Activated CD4-positive, alpha-beta T cell treated with anti-CD3 and anti-CD28 coated beads for 36 hours (primary cell): ENCODE measurements at places on chromosomes 2 and 18. TPM values are rescaled to one million over a fixed set of nuclear protein-coding genes. Genes with fewer than 3 reads are reported as not detected.

DNA sequence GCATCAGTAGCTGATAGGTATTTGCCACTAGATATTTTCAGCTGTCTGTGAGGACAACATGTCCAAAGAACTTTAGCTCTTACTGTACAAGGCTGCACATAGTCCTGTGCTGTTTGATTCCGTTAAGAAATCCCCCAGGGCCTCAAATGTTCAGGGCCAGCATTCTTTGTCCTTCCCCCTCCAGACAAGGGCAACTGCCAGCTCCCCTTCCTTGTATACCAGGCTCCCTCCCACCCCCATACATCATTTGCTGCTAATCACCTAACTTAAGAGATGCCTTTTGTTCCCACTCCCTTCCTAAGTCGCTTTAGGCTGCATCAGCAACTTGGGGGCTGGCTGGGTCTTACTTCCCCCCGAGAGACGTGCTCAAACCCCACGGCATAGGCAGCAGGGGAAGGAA lies 138.7 kb downstream of the CDH20 start:
- H3K27ac ChIP-seq: no peak overlapping the region
- H3K4me3 ChIP-seq: no peak overlapping the region
- H3K36me3 ChIP-seq: no peaks in the 10 kb centered on the region
- no peaks in the 10 kb centered on the region for H3K4me1 ChIP-seq

DNA sequence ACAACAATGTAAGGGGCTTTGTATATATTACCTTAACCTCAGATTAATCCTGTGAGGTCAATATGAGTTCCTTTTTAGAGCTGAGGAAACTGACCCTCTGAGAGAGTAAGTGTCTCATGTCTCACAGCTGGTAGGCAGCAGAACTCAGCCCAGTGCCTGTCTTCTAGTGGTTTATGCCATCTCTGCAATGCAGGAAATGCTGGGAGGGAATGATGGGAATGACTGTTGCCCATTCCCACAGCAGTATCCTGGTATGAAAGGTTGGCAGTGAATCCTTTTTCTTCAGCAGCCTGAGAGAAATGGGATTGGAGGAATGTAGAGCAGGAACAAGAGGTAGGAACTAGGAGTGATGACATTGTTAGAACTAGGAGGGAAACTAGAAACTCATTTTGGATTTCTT lies 6.0 kb downstream of the MRPL30 start:
- peaks cover 29% of the 10 kb centered on the region for H3K36me3 ChIP-seq
- H3K4me1 ChIP-seq: peaks cover 32% of the 10 kb centered on the region
- H3K27ac ChIP-seq: no peak overlapping the region

DNA sequence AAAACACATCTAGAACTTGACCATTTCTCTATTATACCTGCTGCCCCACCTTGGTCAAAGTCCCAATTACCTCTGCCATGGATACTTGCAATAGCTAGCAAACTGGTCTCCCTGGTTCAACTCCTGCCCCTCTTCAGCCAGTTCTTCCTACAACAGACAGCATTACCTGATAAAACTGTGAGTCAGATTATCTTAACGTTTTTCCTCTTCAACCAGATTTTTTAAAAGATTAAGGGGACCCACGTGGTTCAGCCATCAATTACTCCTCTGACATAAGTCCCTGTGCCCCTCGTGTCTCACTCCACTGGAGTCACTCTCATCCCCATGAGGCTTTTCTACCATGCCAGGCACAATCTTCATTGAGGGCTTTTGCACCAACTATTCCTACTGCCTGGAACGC lies 5.3 kb upstream of the ARHGAP15 start:
- no peak overlapping the region for H3K27ac ChIP-seq
- no peaks in the 10 kb centered on the region for H3K36me3 ChIP-seq
- no peaks in the 10 kb centered on the region for H3K27me3 ChIP-seq
- H3K4me3 ChIP-seq: no peak overlapping the region
- no peak for DNase-seq

- H3K4me3 ChIP-seq: no peak overlapping the region
- no peak for DNase-seq
- no peaks in the 10 kb centered on the region for H3K36me3 ChIP-seq
- H3K27me3 ChIP-seq: no peaks in the 10 kb centered on the region
- H3K27ac ChIP-seq: no peak overlapping the region
These were observed 688.4 kb upstream of the PIK3C3 start for GRCh38 chr18:41266616-41267015.

DNA sequence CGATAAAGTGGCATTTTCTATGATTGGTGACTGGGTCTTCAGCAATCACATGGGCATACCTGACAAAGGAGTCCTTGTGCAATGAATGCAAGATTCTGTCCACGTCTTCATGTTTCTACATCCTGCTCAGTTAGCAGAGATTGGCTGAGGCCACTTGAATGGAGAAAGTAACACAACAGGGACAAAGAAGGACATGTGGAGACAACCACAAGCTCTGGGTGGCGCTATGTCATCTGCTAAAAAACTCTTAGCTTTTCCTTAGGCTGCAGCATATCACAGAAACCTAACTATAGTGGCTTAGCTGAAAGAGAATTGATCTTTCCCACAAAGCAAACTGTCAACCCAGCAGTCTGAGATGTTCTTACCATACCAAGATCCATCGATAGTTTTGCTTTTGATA lies 1109.7 kb downstream of the SOCS6 start:
- no peaks in the 10 kb centered on the region for H3K4me1 ChIP-seq
- DNase-seq: peak; percentile 14
- no peak overlapping the region for H3K27ac ChIP-seq
- no peaks in the 10 kb centered on the region for H3K27me3 ChIP-seq
- no peak overlapping the region for H3K4me3 ChIP-seq
- H3K36me3 ChIP-seq: no peaks in the 10 kb centered on the region

GRCh38 chr2:84816426-84817026 lies 64.4 kb downstream of the TRABD2A start:
- peak overlapping the region; percentile 20 for H3K4me3 ChIP-seq
- H3K4me1 ChIP-seq: peaks cover 54% of the 10 kb centered on the region
- no peaks in the 10 kb centered on the region for H3K27me3 ChIP-seq
- H3K27ac ChIP-seq: peak overlapping the region; percentile 63
- peaks cover 7% of the 10 kb centered on the region for H3K36me3 ChIP-seq

- H3K4me1 ChIP-seq: peaks cover 11% of the 10 kb centered on the region
- no peaks in the 10 kb centered on the region for H3K36me3 ChIP-seq
- peaks cover 15% of the 10 kb centered on the region for H3K27me3 ChIP-seq
- DNase-seq: no peak
- no peak overlapping the region for H3K27ac ChIP-seq
These were observed 104.5 kb downstream of the TWIST2 start for GRCh38 chr2:238952261-238952919.

- peak overlapping the region; percentile 43 for H3K27ac ChIP-seq
- DNase-seq: peak; percentile 79
- H3K4me1 ChIP-seq: peaks cover 44% of the 10 kb centered on the region
- no peaks in the 10 kb centered on the region for H3K36me3 ChIP-seq
- no peaks in the 10 kb centered on the region for H3K27me3 ChIP-seq
These were observed 4.7 kb upstream of the HPCAL1 start for GRCh38 chr2:10297959-10298531.

SPTBN1 gene
- total RNA-seq: 86.8 TPM

CXXC1 gene
- total RNA-seq: 80.0 TPM

MOGAT1 gene
- total RNA-seq: not detected

- H3K27ac ChIP-seq: no peak overlapping the region
- DNase-seq: no peak
- no peaks in the 10 kb centered on the region for H3K4me1 ChIP-seq
- peaks cover 4% of the 10 kb centered on the region for H3K27me3 ChIP-seq
These were observed 77.8 kb downstream of the RDH14 start for GRCh38 chr2:18482666-18483065.

LNPK gene
- total RNA-seq: 27.3 TPM

DNA sequence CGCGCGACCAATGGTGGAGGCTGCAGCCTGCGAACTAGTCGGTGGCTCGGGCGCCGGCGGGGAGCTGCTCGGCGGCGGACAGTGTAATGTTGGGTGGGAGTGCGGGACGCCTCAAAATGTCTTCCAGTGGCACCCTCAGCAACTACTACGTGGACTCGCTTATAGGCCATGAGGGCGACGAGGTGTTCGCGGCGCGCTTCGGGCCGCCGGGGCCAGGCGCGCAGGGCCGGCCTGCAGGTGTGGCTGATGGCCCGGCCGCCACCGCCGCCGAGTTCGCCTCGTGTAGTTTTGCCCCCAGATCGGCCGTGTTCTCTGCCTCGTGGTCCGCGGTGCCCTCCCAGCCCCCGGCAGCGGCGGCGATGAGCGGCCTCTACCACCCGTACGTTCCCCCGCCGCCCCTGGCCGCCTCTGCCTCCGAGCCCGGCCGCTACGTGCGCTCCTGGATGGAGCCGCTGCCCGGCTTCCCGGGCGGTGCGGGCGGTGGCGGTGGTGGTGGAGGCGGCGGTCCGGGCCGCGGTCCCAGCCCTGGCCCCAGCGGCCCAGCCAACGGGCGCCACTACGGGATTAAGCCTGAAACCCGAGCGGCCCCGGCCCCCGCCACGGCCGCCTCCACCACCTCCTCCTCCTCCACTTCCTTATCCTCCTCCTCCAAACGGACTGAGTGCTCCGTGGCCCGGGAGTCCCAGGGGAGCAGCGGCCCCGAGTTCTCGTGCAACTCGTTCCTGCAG lies at the start of gene HOXD9:
Gene HOXD9, plus strand, starts transcription at position 37 of the 728 bp plus-strand sequence. Its CDS starts 50 bp downstream, at position 87.
- peak within 1 kb of the TSS; percentile 52 for H3K4me3 ChIP-seq
- peak; percentile 64 for DNase-seq
- no peak within 1 kb of the TSS for H3K27ac ChIP-seq
- peaks cover 72% of the 10 kb centered on the region for H3K27me3 ChIP-seq
- peaks cover 13% of the 10 kb centered on the region for H3K4me1 ChIP-seq

GRCh38 chr2:136402281-136402680 lies 284.3 kb upstream of the CXCR4 start:
- H3K4me3 ChIP-seq: no peak overlapping the region
- H3K27me3 ChIP-seq: peaks cover 21% of the 10 kb centered on the region

DNA sequence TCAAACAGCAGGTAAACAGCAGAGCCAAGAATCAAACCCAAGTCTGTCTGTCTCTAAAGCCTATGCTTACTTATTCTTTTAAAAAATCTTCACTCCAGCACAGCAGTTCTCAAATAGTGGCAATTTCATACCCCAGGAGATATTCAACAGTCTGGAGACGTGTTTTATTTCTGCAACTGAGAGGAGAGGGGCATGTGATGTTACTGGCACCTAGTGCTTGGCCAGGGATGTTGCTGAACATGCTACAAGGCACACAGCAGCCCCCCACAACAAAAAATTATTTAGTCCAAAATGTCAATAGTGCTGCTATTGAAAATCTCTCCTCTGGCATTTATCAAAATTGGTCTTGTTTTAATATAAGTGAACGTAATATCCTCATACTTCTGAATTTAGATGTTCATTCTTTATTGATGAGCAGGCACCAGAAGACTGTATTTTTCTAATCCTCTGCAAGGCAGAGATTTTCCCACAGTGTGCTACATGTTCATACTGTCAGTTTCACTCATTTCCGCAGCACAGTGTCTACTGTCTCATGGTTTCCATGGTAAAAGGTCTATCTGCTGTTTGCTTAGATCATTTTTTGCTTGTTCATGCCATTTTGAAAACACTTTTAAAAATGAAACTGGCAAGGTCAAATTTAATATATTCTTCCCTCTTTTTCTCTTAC lies 90.5 kb downstream of the LRATD1 start:
- H3K4me1 ChIP-seq: no peaks in the 10 kb centered on the region
- no peak for DNase-seq
- no peaks in the 10 kb centered on the region for H3K36me3 ChIP-seq
- no peak overlapping the region for H3K27ac ChIP-seq

CD207 gene
- not detected for total RNA-seq

GRCh38 chr2:186757009-186757408 lies 63.1 kb downstream of the FAM171B start:
- H3K4me1 ChIP-seq: no peaks in the 10 kb centered on the region
- DNase-seq: no peak
- no peaks in the 10 kb centered on the region for H3K36me3 ChIP-seq

GRCh38 chr2:215828528-215829184 lies 184.7 kb downstream of the MREG start:
- peak; percentile 69 for DNase-seq
- H3K4me3 ChIP-seq: no peak overlapping the region
- H3K27ac ChIP-seq: no peak overlapping the region
- no peaks in the 10 kb centered on the region for H3K27me3 ChIP-seq
- no peaks in the 10 kb centered on the region for H3K36me3 ChIP-seq
- H3K4me1 ChIP-seq: peaks cover 9% of the 10 kb centered on the region

GRCh38 chr2:16620590-16620989 lies 45.0 kb downstream of the CYRIA start:
- H3K4me3 ChIP-seq: no peak overlapping the region
- no peak for DNase-seq
- H3K4me1 ChIP-seq: peaks cover 38% of the 10 kb centered on the region
- H3K36me3 ChIP-seq: no peaks in the 10 kb centered on the region
- H3K27ac ChIP-seq: no peak overlapping the region
- no peaks in the 10 kb centered on the region for H3K27me3 ChIP-seq

MLPH gene
- total RNA-seq: 0.82 TPM

- H3K36me3 ChIP-seq: no peaks in the 10 kb centered on the region
- H3K27me3 ChIP-seq: peaks cover 2% of the 10 kb centered on the region
- no peak overlapping the region for H3K27ac ChIP-seq
- H3K4me1 ChIP-seq: no peaks in the 10 kb centered on the region
- no peak for DNase-seq
These were observed 112.1 kb upstream of the SERPINE2 start for GRCh38 chr2:224151161-224151560.

GRCh38 chr2:185381631-185382030 lies 357.0 kb upstream of the FSIP2 start:
- no peak overlapping the region for H3K27ac ChIP-seq
- no peaks in the 10 kb centered on the region for H3K36me3 ChIP-seq
- H3K27me3 ChIP-seq: no peaks in the 10 kb centered on the region
- no peak overlapping the region for H3K4me3 ChIP-seq
- DNase-seq: no peak

GRCh38 chr2:191070276-191070675 lies 56.3 kb upstream of the STAT1 start:
- peaks cover 41% of the 10 kb centered on the region for H3K4me1 ChIP-seq
- no peaks in the 10 kb centered on the region for H3K27me3 ChIP-seq
- DNase-seq: no peak
- peaks cover 33% of the 10 kb centered on the region for H3K36me3 ChIP-seq

CBLN2 gene
- total RNA-seq: not detected

DNA sequence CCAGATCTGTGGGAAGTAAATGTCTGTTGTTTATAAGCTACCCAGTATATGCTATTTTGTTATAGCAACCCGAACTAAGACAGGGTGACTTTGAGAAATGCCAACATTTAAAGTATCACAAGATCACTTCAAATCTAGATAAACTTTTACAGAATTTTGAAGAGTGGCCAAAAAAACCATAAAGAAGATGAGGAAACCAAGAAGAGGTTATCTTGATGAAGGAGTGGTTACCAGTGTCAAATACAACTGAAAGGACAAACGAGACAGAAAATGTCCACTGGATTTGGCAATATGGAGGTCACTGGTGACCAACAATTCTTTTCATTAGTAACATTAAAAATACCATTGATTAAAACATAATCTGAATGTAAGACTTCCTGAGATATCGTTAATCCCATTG lies 235.7 kb downstream of the DYM start:
- DNase-seq: no peak
- no peak overlapping the region for H3K27ac ChIP-seq
- peaks cover 18% of the 10 kb centered on the region for H3K36me3 ChIP-seq
- peaks cover 18% of the 10 kb centered on the region for H3K4me1 ChIP-seq

DNA sequence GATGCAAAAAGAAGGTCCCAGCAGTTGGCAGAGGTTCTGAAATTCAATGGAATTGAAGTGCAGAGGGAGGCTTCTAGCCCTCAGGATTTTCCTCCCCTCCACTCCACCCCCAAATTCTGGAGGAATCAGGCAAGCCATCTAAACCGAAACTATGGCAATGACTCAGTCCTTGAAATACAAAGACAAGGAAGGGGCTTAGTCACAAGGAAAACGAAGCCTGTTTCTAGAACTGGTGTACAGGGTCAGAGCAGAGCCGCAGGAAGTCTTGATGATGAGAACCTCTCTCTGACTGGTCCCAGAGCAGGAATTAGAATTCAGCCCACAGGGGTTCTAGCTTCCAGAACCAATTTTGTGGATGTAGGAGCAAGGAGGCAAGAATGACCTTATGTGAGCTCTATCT lies 111.7 kb upstream of the SCN1A start:
- H3K27me3 ChIP-seq: no peaks in the 10 kb centered on the region
- no peak overlapping the region for H3K27ac ChIP-seq
- H3K36me3 ChIP-seq: no peaks in the 10 kb centered on the region
